H1 (cell line): ENCODE measurements at places on chromosomes 2 and 18. TPM values are rescaled to one million over a fixed set of nuclear protein-coding genes. Genes with fewer than 3 reads are reported as not detected.

Gene TUBA4B
- 0.24 TPM in 1 of 2 replicates, not detected in the other for total RNA-seq

- no peak for DNase-seq
Measured at GRCh38 chr2:216316743-216317142, 55.5 kb downstream of the MARCHF4 start.

DNA sequence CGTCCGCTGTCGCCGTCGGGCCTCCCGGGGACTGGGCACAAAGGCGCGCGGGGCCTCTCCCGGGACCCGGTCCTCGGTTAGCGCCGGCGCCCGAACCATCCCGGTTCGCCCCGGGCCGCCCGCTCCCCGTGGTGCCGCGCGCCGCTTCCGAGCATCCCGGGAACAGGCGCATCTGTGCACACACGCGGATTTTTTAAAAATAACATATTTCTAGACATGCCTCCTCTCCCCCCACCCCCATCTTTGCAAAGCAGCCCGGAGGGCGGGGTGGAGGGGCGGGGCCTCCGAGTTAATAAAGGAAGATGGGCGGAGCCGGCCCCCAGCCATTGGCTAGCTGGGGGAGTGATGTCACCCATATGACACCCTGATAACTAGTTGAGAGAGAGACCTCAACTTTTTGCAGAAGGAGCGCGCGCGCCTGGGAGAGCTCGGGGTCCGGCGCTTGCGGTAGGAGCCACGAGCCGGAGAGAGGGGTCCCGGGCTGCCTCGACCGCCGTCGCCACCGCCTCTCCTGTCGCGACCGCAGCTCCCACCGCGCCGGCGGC, at the start of gene SOX11:
SOX11 (plus strand) TSS at position 400 of the 545 bp plus-strand sequence. CDS start 338 bp downstream, outside the sequence.
- DNase-seq: peak; percentile 74

Gene UGT1A8
- not detected in 2 replicates for total RNA-seq

DNA sequence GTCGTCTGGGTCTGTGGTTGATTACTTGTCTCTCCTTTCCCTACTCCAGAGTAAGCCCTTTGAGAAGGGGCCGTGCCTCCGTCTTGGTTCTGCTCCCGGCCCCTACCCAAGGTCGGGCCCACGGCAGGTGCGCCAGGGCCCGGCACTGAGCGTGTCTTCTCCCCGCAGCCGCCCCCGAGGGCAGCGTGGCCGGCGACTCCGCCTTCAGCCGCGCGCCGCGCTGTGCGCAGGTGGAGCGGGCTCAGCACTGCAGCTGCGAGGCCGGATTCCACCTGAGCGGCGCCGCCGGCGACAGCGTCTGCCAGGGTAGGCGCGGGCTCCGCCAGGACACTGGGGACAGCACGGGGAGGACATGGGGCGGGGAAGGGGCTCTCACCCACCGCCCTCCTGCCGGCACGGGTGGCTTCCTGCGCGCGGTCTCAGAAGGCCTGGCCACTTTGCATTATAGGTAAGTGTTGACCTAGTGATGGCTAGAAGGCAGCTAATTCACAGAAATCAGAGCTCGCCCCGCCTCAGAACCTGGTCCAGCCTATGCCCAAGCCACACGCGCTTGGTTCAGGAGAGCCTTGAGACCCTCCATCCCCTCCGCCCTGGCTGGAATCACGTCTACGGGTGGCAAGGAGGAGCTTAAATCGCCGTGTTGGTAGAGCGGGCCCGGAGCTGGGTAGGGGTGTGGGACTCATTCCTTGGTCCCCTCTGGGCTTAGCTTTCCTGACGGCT, 43.5 kb downstream of the FBLN7 start:
- peak; percentile 69 for DNase-seq

DNA sequence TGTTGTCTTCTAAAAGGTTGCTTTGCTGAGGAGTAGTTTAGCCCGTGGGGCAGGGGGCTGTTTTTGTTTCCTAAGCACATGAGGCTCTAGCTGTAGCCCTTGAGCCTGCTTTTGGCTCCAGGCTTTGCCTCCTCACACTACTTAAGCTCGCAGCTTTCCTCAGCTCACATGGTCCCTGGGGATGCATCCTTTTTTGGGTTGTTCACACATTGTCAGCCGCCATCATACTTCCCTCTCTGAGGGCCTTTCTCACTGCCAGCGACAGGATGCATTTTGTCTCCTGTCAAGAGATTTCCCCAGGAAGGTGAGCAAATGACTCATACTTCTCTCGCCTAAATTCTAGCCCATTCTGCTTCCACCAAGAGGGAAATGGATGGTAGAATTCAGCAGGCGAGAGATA, 279.5 kb upstream of the PKDCC start:
- no peak for DNase-seq

GRCh38 chr2:169160926-169161481, 91.6 kb downstream of the DHRS9 start:
- no peak for DNase-seq

GRCh38 chr2:127619203-127619590, 26.8 kb upstream of the GPR17 start:
- no peak for DNase-seq

Gene DQX1
- 0.57 and 0.76 TPM in 2 replicates for total RNA-seq

DNA sequence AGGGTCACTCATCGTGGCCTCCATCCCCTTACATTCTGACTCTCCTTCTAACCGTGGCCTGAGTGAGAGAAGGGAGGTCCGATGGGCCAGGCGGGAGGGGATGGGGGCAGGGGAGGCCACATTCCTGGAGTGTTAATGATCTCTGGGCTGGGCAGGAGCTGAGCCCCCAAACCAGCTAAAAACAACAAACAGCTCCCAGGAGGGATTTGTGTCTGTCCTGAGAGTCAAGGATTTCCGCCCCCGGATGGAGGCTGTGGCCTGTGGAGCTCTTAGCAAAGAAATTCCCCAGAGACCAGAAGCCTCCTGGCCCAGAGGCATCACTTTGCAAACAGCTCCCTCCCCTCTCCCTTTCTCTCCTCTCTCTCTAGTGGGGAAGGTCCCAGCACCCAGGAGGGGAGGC, 23.5 kb downstream of the EMX1 start:
- DNase-seq: no peak

Gene DSEL
- 20.6 and 22.8 TPM in 2 replicates for total RNA-seq

GRCh38 chr2:60861736-60862135, 19.6 kb upstream of the REL start:
- no peak for DNase-seq

- DNase-seq: no peak
Measured at GRCh38 chr2:212816267-212816666, 277.7 kb upstream of the ERBB4 start.

- no peak for DNase-seq
Measured at GRCh38 chr2:10839813-10840212, 27.2 kb upstream of the PDIA6 start.

DNA sequence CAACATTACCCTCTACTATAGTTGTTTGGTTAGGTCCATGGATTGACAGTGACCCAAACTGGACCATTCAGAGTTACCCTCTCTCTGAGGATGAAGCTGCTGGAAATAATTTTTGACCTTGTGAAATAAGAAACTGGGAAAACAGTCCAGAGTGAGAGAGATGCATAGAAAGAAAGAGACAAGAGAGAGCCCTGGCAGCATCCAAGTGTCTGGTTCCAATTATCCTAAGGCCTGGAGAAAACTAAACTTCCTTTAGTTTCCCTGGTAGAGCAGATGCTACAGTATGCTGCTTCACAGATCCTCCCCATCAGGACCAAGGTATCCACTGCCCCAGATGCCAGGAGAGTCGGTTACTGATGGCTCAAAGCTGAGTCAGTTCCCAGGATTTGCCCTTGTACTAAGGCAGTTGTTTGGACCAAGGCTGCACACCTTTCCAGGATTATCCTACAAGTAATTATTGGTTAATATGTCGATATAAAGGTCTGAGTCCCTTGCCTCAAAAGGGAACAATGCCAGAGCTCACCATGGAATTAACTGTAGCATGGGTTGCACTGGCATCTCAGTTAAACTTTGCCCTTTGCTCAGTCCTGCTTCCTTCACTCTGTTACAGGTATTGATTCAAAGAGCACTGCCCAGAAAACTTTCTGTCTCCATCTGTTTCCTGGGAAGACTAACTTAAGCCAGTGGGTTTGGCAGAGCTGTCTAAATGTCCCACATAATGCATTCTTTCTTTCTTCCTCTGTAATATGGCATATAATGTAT, 14.6 kb upstream of the CHN1 start:
- DNase-seq: no peak

DNA sequence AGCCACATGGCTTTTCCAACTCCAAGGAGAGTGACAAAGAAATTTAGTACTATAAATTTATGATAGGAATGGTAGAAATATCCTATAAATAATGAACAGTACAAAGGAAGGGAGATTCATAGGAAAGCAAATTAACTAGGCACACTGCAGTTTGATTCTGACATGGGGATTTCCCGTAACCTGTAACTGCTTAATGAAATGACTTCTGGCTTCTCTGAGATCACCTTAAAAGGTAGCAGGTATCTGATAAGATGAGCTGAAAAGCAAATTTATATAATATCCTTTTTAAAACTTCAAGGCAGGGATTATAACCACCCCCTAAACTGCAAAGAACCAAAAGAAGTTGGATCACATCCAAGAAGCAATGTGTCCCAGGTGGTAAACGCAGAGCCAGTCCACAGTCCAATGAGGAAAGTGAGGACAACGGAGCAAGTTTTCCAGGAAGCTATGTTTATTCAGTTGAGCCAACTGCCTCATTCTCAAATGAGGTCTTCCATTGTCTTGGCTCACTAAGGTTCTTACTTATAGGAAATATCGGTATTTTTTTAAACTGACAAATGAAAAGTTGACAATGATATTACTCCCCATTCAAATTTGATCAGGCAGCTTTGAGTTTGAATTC, 43.0 kb downstream of the WIPF1 start:
- no peak for DNase-seq
